Stimulated activated CD4-positive, alpha-beta T cell treated with anti-CD3 and anti-CD28 coated beads, Interleukin-15, amount 100 ng/mL, for 48 hours (primary cell): ENCODE measurements at places on chromosomes 6 and 20.

GRCh38 chr20:54208548-54209176 lies 775 bp downstream of the PFDN4 start:
- no peak for DNase-seq

GRCh38 chr6:168022488-168023321 lies 25.2 kb downstream of the KIF25 start:
- DNase-seq, result no peak

DNA sequence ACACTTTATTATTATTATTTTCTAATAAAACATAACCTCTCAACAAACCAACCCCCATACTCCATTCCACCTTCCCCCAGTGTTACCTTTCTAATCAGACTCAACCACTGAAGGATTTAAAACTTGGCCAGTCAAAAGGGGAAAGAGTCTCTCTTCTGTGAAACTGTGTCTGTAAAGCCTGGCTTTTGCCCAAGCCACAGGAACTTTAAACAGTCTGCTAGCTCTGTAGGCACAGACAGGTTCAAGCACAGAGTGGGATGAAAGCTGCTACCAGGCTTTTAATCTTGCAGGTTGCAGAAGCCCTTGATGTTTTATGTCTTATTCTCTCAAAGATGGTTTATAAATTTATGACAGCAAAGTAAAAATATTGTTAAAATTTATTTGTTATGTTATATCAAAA lies 585.7 kb downstream of the TENT5A start:
- no peak for DNase-seq

DNA sequence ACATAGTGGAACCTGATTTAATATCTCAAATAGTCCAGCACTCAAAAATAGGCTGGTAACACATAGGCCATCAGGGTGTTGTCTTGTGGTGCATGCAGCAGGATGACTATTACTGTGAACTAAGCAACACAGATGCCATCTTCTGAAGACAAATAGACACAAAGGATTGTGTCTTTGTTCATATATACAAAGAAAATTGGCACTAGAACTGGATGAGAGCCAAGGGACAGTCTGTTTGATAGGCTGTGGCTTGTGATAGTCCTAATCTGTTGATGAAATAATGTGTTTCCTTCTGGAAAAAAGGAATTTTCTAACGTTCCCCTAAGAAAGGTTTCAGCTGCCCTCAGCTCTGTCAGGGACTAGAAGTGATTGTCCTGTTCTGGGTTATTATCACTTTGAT lies 129.8 kb downstream of the TPBG start:
- DNase-seq, result no peak

DNA sequence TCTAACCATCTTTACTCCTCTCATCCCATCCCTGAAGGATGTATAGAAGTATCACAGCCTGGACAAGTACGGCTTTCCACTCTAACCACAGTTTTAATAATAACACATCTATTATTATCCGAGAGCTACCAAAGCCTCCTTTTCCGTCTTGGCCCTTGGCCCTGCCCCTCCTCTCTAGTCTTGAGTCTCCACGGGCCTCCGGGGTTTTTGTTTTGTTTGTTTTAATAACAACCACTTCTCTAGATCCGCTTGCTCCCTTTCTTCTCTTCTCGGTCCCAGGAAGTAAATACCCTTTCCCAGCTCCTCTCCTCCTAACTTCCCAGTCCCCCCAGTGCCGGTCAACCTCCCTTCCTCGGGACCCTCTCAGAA lies 661 bp downstream of the LCA5 start:
- no peak for DNase-seq

DNA sequence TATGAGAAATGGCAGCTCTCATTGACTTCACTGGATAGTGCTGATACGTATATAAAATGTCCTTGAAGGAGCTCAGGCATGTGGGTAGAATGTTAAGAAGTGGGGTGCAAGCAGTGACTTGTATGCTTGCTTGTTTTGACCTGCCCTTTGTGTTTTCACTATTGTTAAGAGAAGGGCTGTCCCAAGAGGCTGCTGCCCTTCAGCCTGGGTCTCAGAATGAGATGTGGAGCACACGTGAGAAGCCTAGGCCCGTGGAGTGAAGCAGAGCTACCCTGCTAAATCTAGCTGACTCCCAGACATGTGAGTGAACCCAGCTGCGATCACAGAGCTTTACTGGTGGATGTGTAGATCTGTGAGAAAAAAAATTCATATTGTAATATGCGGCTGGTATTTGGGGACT lies 305.3 kb upstream of the RGS17 start:
- DNase-seq, result no peak

- no peak for DNase-seq
Measured at GRCh38 chr6:14361297-14361696, 243.7 kb downstream of the CD83 start.

- no peak for DNase-seq
Measured at GRCh38 chr6:36039112-36039511, 11.5 kb downstream of the MAPK14 start.

GRCh38 chr20:32057656-32058184 lies 5.7 kb downstream of the HCK start:
- DNase-seq, result no peak

- no peak for DNase-seq
Measured at GRCh38 chr6:155201461-155202226, 62.2 kb upstream of the CLDN20 start.

DNA sequence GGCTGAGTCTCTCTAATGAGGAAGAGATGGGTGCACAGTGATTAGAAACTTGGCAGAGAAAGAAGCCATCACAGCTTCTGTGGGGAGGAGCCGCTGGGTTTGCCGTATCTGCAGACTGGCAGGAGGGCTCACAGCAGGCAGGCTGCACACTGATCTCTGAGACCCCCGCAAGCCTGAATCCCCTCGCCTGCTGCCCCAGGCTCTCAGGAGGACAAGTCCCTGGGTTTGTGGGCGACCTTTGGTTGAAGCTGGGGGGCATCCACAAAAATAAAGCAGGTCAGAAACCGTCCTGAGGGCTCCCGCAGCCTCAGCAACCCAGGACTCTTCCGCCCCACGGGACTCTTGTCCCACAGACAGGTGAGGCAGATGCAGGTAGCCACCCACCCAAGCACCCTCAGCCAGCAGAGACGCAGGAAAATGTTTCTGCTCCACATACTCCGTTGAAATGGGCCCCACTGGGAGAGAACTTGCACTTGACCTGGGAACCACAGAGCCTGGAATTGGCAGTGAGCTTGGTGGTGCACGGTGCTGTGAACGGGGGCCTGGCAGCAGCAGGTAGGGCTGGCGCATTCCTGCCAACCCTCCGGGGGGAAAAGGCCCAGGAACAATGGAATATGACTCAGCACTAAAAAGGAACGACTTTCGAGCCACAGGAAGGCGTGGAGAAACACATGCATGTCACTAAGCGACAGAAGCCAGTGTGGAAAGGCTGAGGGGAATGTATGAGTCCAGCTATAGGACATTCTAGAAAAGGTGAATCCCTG lies 89.9 kb downstream of the YTHDF1 start:
- no peak for DNase-seq
